ENCODE measurements at places on chromosomes 5 and 9.

DNA sequence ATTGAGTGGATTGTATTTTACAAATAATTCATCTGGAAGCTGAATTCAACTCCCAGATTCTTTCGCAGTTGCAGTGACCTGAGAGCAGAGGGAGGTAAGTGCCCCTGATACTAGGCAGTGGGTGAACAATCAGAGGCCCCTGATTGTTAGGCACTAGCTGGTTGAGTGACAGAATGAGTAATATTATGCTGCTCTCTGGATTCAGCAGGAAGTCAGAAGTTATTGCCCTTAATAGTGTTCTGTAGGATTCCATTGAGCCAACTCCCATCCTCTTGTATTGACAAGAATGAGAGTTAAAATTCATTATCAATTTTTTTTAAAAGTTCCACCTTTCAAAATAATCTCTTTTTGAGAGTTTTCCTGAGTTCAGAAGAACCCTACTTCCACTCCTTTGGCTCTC, 301.2 kb downstream of the DTWD2 start:
- no peak for DNase-seq

GRCh38 chr5:154757814-154758406, 2.7 kb downstream of the LARP1 start:
- DNase-seq: no peak

- DNase-seq: no peak
Measured at GRCh38 chr5:60598424-60598823, 101.5 kb downstream of the DEPDC1B start.

GRCh38 chr5:145988993-145989392, 52.6 kb downstream of the SH3RF2 start:
- no peak for DNase-seq

- DNase-seq: no peak
Measured at GRCh38 chr5:45057564-45057963, 248.8 kb downstream of the MRPS30 start.

DNA sequence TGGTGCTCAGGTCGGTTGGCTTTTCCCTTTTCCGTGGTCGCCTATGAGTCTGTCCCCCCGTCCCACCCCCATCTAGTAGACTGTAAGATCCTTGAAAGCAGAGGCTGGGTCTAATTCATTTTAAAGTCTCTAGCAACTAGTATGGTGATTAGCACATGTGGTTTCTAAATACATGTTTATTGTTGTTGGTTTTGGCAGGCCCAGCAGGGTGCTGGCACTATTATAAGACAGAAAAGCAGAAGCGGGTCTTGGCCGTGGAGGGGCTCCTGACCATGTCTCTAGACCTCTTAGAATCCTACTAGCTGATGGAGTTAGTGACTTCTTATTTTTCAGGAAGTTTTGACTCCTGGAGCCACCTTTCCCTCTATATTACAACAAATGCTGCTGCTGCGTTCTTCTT, 61.5 kb upstream of the TNFSF8 start:
- no peak for DNase-seq

GRCh38 chr5:78779262-78779661, 130.7 kb upstream of the LHFPL2 start:
- DNase-seq: no peak

GRCh38 chr9:129624947-129625346, 1.0 kb upstream of the NTMT1 start:
- no peak for DNase-seq

DNA sequence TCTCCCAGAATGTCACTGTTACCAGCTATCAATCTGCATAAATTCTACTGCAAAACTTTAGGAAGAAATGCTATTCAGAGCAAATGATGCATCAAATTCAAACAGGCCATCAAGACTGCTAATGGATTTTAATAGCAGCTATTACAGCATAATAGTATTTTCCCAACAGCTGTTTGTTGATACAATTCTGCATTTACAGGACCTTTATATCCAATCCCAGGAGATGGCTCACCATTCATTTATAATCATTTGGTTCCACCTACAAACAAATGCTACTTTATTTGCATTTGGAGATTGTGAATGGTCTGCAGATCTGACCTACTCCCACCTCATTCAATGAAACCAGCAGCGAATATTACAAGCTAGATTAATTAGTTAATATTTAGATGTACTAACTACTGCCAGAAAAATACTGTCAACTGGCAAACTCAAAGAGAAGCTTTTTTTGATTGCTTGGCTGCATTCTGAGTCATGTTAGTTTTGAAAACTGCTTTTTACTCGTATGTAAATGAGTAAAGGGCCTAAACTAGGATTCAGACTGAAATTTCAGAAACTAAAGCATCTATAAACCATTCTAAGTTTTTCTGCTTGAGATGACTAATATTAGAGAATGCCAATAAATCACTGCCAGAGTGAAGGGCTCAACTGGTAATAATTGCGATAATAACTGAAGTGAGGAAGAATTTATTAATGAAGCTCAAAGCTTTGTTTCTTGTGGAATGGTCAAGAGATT, 7.1 kb upstream of the PCA3 start:
- no peak for DNase-seq

Data from stimulated activated CD8-positive, alpha-beta memory T cell treated with anti-CD3 and anti-CD28 coated beads, Interleukin-7, amount 100 ng/mL, for 1 hour (primary cell).